ENCODE measurements at places on chromosomes 5 and 9.

GRCh38 chr9:33946779-33947535, 101.7 kb downstream of the UBAP2 start:
- DNase-seq: no peak

DNA sequence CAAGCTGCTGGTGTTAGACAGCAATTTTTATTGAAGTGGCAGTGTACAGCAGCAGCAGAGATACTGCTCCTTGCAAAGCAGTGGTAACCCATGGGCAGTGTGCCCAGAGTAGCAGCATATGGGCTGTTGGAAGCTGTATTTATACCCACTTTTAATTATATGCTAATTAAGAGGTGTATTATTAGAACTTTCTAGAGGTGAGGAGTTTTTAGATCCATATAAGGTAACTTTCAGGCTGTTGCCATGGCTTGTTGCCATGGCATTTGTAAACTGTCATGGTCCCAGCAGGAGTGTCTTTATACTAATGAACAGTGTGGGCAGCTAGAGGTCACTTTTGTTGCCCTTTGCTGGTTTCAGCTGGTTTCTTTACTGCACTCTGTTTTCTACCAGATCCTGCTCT, 3.7 kb upstream of the PJA2 start:
- DNase-seq: no peak

DNA sequence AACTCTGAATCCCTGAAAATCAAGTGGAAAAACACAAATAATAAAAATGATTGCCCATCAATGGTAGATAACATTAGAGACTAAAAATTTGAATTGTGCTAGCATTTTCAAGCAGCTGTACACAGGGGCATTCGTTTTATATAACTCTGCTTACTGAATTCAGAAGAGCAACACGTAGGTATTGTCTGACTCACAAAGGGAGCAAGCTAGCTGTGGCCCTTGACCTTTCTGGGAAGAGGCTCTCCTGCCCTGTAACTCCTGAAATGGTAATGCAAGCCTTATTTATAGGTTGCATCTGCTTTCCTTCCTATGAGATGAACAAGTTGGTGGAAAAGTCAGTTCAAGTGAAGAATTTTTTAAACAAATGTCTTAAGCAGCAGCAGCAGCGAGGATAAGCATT, 218.7 kb upstream of the EFNA5 start:
- DNase-seq: no peak

DNA sequence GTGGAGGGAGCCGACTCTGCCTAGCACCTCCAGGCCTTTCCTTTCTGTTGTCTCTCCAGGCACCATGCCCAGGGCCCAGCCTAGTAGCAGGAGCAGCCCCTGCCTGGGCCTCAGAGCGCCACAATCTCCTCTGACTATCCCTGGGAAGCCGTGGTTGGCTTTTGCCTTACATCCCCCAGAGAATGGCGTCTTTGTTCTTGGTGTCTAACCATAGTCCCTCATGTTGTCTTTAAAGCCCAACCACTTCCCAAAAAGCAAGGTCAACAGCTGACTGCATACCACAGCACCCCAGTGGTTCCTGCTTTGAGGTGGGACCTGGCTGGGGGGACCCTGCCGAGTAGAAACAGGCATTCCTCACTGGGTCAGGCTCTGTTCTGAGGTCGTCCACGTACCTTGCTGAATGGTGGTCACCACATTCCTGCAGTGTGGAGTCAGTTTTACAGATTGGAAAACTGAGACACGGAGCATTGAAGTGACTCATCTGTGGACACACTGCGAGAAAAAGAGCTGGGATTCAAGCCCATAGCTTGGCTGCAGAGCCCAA, 13.7 kb upstream of the CERCAM start:
- no peak for DNase-seq

DNA sequence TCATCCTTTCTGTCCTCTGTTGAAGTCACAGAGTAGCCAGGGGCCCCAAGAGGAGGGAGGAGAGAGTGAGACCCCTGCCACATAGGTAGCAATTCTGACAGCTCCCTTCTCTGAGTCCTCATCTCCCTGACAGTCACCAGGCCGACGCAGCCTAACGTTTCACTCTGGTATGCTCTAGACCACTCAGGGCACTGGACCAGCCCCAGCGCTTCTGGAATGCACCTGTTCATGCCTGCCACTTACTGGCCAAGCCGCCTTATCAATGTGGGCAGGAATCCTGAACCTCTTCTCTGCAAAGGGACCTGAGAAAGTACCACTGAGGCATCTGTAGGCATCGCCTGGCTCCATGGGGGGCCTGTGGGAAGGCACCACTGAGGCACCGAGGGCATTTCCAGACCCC, 50.2 kb downstream of the SECISBP2 start:
- DNase-seq: no peak

- DNase-seq: no peak
Measured at GRCh38 chr5:21593261-21593660, 1259.9 kb downstream of the CDH12 start.

- no peak for DNase-seq
Measured at GRCh38 chr5:174396541-174396940, 327.8 kb upstream of the MSX2 start.

- no peak for DNase-seq
Measured at GRCh38 chr5:33166948-33167347, 273.8 kb upstream of the TARS1 start.

GRCh38 chr5:77923666-77924065, 147.5 kb upstream of the TBCA start:
- DNase-seq: no peak

DNA sequence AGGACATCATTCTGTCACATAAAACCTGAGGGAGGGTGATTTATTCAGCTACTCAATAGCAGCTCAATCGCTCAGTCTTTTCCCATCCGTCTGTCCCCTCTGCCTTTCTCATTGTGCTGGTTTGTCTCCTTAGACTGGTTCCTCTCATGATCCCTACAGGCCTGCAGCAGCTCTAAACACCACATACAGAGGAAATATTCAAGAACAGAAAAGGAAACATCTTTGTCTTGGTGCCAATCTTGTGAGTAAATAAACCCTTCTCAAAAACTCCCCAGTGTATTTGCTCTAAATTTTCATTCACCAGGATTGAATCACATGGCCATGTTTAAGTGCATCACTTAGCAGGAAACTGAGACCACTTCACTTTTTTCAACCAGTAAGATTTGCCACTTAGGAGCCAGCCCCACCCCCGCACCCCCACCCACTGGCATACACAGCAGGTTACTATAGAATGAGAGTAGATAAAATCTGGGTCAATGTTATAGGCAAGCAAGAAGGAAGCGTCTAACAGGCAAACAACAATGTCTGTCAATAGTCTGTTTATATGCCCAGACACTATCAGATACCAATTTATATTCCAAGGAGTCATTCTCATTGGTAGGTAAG, 895.5 kb upstream of the DMAC1 start:
- no peak for DNase-seq

DNA sequence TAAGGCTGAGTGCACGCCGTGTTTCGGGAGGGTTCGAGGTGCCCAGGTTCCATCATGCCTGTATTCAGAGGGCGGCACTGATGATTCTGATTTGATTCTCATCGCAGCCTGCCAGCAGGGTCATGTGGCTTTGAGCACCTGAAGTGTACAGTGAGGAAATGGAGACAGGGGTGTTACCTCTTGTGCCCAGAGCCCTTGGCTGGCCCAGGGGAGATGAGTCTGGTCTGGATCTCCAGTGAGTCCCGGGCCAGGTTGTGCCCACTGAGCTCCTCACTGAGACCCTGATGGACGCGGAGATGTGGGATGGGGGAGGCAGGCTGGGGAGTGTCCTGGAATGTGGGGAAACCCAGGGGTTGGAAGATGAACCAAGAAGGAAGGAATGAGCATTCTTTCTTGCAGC, 54.7 kb downstream of the GADD45G start:
- no peak for DNase-seq

GRCh38 chr9:24073007-24073592, 247.1 kb upstream of the ELAVL2 start:
- DNase-seq: no peak

- DNase-seq: no peak
Measured at GRCh38 chr5:156526081-156526925, 199.3 kb downstream of the SGCD start.

DNA sequence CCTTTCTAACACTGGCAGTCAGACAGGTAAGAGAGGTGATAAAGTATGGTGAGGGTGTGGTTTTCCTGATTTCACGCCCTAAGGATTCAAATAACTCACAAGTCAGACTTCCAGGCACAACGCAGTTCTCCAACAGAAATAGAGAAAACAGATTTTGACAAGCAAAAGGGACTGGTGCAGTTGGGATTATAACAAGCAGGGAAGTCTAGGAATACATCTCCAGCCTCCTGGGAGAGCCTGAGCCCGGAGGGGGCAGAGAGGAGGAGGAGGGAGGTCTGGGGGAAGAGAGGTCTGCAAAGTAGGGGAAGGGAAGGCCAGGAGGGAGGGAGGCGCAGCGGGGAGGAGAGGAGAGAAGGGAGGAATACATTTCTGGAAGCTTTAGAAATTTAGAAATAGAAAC, 1.6 kb downstream of the CMBL start:
- DNase-seq: no peak

DNA sequence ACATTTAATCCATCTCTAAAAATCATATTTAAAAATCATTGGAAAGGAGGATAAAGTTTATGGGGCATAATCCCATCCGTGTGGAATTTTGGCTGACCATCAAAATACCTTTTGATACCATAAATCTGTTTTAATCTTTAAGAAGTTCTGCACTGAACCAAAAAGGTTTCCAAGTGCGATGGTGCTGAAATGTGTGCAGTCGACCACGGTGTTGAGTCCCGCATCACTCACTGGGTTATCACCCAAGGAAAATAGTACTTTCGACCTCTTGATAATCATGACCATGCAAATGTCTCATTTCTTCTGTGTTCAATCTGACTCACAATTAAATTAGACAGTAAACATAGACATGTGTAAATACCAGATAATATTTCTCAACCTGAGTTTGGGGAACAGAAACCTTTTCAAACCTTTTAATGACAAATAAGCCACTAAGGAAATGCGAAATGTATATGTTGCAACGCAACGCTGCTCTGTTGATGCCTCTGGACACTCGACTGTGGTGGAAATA, 62.0 kb upstream of the CDH6 start:
- no peak for DNase-seq

- DNase-seq: no peak
Measured at GRCh38 chr9:17531642-17532254, 47.1 kb upstream of the SH3GL2 start.

Data from CD4-positive, alpha-beta T cell treated with Interleukin-17A for 4 hours (primary cell).